ENCODE measurements at places on chromosomes 7 and 10.

- DNase-seq: no peak
Measured at GRCh38 chr10:11007476-11008020, 10.1 kb upstream of the CELF2 start.

DNA sequence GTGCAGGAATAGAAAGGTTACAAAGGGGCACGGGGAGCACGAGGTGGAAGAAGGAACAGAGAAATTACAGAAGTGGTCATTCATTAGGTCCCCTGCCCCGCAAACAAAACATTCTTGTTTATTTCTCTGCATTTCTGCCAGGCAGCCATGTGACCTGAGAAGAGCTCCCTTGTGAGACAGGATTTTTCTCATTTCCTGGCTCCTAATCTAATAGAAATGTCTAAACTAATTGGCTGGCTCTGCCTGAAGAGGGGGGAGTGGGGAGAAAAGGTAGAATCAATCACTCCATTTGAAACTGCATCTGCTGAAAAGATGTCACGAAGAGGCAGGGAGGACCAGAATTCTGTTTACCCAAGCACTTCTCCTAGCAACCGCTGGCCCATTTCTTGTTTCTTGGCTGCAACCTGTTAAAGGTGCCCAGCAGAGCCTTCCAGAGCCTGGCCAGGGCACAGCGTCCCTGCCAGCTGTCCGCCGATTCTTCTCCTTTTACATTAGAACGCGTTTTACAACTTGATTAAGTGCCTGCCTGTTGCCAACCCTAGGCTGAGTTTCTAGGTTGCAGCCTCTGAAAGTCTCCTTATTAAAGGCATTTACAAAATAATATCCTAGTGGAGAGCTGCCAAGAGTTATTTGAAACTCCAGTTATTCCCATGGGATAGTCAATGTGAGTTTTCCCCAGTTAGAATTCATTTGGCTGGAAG, 1227.6 kb downstream of the TYW1 start:
- no peak for DNase-seq

GRCh38 chr10:29783201-29783947, 148.6 kb upstream of the SVIL start:
- DNase-seq: no peak

GRCh38 chr10:76197293-76197692, 765.9 kb downstream of the LRMDA start:
- no peak for DNase-seq

DNA sequence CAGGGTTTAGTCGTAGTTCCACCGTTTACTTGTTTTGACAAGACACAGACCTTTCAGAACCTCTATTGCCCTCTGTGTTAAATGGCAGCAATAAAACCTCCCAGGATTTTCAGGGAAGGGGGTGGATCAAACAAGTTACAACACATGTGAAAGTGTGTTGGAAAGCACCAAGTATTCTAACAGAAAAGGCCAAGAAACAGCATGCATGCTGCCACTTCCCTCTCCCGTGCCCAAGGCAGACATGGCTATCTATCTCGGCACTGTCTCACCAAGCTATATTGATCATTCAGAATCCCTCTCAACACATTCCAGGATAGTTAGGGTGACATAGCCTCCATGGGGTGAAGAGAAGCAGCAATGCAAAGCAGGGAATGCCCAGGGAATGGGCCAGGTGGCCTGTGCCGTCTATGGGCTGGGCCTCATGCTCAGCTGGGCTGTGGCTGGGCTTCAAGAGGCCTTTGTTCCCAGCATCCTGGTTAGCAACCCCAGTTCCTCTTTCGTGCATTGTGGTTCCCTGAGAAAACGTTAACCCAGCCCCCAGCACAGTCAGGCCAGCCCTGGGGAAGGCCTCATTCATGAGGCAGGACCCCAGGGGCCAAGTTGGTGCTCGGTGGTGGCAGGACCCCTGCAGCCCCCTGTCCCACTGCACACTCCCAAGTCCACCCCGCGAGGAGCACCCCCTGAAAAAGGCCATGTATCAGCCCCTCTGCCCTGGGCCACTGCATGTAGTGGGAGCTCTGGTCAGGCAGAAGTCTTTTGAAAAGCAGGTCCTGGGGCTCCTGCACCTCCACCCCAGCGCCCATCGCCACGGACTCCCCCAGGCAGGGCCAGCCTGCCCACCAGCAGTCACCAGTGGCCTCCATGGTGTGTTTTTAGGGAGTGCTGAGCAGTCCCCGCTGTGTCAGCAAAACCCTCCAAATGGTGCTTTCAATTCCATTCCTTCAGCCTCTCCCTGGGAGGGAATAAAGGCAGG, 25.5 kb downstream of the VSIR start:
- DNase-seq: no peak

GRCh38 chr10:18334116-18334867, 194.1 kb downstream of the CACNB2 start:
- no peak for DNase-seq

DNA sequence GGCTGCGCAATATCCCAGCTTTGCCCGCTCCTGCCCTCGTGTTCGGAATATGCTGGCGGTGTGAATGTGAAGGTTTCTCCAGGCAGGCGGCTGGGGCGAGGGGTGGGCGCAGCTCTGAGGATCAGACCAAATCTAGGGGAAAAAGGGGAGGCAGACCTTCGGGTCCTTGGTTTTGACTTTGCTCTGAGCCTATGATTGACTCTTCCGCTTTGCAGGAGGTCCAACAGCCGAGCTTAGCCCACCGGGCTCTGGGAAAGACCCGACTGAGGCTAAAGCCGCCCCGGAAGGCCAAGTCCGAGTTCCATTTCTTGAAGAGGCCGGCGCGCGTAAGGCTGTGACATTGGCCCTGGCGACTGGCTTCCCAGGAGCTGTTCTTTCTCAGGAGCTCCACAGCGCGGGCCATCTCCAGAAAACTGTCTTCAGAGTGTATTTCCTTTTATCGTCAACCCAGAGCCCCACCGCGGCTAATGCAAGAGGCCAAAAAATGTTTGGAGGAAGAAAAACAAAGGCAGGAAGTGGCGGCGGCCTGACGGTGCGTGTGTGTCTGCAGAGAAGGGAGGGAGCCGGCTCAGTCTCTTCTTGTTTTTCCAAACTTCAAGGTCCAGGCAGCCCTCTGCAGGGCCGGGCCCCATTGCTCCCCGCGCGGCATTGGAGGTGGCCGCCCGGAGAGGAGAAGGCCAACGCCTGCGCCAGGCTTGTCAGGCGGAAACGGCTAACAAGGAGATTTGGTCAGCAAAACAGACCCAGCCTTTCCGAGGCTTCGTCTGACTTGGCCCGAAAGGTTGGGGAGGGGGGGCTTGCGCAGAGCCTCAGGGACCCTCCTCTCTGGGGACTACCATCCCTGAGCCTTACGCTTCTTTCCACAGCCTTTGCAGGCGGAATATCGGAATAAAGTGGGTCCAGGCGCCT, 3.6 kb upstream of the HOXA11 start:
- DNase-seq: no peak

DNA sequence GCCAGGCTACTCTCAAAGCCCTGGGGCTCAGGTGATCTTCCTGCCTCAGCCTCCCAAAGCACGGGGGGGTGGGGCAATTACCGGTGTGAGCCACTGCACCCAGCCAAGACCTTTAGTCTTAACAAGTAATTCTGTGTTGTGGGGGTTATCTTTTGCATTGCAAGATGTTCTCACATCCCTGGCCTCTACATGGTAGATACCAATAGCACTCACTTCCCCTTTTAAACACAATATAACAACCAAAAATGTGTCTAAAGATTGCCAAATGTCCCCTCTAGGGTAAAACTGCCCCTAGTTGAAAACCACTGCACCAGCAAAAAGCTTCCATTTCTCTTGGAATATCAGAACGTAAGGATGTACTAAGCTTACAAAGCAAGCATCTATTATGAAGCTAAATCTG, 225.0 kb downstream of the CTNNA3 start:
- DNase-seq: no peak

All from NCI-H1930 (cell line).